Left ventricle myocardium superior (tissue), 1 donor: ENCODE measurements at places on chromosomes 11 and 22. TPM values are rescaled to one million over a fixed set of nuclear protein-coding genes. Genes with fewer than 3 reads are reported as not detected.

DNA sequence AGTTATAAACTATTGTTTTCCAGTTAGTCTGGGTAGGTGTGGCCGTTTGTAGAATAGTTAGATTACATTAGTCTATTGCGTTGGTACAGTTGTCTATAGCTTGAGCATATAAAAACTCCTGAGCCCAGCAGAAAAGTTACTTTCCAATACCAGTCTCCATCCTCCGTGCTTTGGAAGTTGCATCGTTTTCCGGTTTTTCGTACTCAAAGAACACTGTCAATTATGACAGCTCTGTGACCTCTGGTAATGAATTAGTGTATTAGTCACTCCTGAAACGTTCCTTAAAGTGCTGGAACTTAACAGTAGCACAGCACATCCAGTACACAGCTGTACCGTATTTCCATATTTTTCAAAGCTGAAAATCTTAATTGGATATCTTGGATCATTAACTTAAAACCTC lies 808 bp upstream of the MSANTD2 start:
- DNase-seq = no peak

- DNase-seq = no peak
Observed at GRCh38 chr22:47225931-47226633, 463.6 kb downstream of the TBC1D22A start.

SEPTIN3 gene
- 0.22 TPM for total RNA-seq

DNA sequence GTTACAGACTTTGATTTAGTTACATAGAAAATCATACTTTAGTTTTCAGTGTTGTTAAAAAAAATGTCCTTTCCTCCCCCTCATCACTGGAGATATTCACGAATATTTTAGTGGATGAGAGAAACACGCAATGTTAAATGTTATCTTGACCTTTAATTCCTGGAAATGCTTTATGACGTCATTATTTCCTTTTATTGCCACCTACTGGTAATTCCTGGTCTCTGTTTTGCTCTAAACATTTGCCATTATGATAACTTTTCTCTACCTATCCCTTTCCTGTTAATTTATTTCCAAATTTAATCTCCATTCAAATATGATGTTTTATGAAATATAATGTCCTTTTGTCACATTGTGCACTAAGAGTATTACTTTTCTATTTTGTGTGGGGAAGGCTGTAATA lies 770.6 kb downstream of the FAM181B start:
- DNase-seq = no peak

UBQLNL gene
- 0.17 TPM for total RNA-seq

DNA sequence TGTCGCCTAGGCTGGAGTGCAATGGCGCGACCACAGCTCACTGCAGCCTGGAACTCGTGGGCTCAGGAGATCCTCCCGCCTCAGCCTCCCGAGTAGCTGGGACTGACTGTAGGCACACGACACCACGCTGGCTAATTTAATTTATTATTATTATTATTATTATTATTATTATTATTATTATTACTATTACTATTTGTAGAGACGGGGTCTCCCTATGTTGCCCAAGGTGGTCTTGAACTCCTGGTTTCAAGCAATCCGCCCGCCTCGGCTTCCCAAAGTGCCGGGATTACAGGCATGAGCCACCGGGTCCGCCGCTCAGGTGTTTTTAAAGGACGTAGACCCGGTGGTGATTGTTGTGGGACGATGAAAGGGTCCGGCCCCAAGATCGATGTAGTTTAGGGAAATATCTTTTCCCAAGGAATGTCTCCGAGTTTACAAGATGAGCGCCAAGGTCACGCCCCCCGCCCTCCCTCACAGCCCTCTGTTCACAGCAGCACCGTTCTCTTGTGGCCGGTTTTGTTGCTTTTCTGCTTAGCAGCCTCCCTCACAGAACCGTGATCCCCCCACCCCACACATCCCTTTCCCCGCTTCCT lies 728 bp upstream of the POGLUT3 start:
- peak; percentile 25 for DNase-seq

MIOX gene
- total RNA-seq = not detected

GTF2H1 gene
- total RNA-seq = 26.6 TPM

DDTL gene
- total RNA-seq = 1.6 TPM

DNA sequence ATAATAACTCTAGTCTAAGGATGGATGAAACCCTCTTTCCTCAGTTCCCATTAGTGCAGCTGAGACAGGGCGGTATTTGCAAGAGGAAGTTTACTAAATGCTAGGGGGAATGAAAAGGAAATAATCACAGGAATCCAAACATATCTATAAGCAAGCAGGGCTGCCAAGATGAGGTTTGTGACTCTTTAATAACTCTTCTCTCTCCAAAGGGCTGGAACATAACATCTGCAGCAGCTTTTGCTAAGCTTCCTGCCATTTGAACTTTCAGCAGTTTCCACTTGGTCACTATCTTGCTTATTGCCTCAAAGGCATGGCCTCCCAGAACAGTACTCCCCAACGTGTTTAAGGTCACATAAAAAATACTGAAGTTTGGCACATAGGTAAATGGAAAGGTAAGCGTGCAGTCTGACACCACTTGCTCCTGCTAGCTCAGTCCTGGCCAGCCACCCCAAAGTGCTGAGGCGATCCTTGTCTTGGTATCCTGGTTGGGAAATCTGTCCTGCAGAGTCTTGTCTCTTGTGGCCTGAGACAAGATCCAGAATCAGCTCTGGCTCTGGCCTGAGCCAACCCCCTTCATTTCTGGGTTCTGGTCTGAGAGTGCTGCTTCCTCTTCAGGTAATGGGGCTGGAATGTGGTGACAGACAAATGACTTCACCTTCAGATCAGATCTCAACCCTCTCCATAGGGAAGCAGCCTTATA lies 81.8 kb downstream of the KCNC1 start:
- DNase-seq = no peak

DNA sequence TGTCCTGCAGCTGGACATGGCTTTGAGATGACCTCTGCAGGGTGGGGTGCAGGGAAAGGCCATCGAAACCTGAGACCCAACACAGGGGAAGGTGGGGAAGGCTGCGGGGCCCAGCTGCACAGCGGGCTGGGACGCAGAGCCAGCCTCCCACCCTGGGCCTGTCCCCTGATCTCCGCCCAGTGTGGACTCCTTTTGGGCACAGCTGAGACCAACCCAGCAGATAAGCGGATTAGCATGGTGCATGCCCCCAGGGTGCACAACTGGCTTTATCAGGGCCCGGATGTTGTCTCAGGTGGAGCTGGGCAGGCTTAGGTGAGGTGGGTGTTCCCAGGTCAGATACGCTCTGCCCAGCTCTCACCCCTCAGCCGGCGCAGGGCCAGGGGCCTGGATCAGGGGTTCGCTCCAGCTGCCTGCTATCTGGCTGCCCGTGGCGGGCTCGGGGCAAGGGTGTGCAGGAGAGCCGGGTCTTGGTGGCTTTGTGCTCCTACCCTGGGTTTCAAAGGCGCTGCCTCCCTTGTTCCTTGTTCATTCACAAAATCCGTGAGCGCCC lies 28.1 kb upstream of the MUC5AC start:
- DNase-seq = peak; percentile 12

DNA sequence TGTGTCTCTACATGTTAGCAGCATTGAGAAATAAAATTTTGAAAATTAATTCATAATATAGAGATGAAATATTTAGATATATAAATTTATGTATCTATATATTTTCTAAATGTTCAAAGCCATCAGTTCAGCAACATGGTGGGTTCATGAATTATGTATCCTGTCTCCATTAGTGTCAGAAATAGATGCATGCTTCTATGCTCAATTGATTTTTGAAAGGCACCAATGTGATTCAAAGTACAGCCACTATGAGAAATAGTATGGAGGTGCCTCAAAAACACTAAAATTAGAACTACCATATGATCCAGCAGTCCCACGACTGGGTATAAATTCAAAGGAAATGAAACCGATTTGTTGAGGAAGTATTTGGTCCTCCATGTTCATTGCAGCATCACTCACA lies 128.6 kb upstream of the SYN3 start:
- DNase-seq = no peak

C1QTNF5 gene
- 14.4 TPM for total RNA-seq

DNA sequence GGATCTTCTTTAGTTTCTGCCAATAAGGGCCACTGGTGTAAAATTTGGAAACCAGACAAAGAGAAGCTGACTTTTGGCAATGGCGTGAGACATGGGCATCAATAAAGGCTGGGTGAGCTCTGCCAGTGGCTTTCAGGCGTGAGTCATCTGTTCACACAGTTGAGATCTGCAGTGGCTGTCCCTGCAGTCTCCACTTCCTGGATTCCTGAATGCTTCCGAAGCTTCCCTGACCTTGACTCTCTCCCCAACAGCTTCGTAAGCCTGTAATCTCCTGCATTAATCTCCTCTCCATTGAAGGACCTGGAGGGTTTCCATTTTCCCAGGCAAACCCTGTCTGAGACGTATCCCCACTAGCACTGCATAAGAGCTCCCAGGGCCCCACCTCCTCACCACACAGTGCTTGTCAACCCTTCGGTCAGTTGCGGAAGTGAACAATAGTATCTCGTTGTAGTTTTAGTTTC lies 574.7 kb downstream of the TBC1D22A start:
- DNase-seq = no peak

GUCY1A2 gene
- total RNA-seq = 10.9 TPM

DNA sequence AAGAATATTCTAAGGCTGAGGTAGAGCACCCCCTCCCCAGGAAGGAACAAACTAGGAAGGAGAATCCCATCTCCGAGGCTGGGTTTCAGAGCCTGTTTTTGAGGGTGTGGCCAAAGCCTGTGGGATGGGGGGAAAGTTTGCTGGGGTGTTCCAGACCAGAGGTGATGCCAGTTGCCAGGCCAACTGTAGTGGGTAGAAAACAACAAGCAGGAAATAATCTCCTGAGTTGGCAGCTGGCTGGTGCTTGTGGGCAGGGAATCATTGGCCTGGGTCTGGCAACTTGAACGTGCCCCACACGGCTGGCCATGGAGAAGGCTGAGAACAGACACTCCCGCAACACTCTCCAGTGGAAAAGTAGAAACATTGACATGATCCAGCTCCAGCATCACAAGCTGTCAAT lies 385.6 kb downstream of the ETS1 start:
- no peak for DNase-seq

MYO7A gene
- total RNA-seq = 4.6 TPM

FGF19 gene
- total RNA-seq = not detected

DNA sequence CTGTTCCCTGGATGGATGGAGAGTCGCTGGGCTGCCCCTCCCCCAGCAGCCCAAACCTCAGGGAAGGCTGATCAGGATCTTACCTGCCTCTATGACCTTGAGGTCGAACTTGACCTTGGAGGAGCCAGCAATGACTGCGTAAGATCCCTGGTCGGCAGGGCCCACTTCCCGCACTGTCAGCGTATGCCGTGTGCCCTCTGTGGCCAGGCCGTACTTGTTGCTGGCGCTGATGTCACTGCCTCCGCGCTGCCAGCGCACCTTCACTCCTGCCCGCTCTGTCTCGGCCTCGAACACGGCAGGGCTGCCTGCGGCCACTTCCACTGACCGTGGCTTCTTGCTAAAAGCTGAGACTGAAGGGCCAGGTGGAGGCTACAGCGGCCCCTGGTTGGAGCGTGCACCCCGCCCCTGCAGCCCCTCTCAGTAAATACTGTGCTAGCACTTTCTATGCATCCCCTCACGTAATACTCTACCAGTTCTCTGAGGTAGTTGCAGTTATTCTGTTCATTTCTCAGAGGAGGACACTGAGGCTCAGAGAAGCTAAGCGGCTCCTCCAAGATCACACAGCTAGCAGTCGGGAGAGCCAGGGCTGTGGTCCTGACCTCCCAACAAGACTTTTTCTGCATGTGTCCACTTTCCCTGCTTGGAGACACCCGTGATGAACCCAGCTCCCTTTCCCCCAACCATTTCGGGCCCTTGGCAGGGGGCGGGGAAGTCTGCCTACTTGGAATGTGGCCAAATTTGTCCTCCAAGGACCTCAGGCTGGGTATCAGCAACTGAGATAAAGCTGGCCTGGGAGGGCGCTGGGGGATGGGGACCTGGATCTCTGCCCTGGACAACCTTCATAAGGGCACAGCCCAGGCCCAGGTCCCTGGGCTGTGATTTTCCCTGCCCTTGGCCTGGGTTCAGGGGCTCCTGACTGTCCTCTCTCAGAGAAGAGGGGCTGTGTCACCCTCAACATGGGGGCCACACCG lies 1.1 kb downstream of the MYBPC3 start:
- DNase-seq = peak; percentile 89

KDM4D gene
- total RNA-seq = 0.59 TPM

POTEH gene
- total RNA-seq = not detected

FAM181B gene
- 0.07 TPM for total RNA-seq

DNA sequence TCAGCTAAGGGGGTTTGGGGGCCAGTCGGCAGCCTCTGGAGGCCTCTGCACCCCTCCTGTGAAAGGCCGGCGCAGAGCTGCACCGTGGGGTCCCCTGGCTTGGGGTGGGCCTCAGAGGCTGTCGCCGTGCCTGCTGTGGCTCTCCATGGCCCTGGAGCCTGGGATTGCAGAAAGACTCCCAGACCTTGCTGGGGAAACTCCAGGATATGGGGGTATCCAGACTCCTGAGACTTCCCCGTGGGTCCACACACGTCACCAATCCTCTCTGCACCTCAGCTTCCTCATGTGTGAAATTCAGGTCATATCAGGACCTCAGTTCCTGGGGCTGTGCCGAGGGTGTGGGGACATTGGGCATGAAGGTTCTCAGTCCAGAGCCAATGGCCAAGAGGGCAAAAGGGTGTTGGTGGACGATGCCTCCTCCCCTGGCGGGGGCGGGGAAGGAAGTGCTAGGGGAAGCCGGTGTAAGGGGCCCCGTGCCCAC lies 97.1 kb downstream of the KCNQ1 start:
- no peak for DNase-seq

DNA sequence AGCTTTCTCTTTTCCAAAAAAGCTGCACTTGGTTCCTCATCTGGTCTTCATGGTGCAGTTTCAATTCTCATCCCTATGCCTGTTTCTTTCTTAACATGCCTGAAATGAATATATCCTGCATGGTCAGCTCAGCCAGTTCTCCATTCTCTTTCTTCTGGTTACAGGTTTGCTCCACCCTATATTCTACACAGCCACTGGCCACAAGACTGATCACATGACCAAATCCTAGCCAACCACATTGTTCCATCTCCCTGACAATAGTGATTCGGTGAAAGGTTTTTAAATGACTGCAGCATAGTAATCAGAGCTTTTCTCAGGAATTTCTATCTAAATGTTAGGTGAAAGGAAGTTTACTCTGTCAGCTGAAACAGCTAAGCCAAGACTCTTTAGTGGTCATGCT lies 891.4 kb downstream of the METTL15 start:
- no peak for DNase-seq

- DNase-seq = no peak
Observed at GRCh38 chr11:10657308-10658271, 36.0 kb downstream of the IRAG1 start.

GRCh38 chr11:112718483-112718882 lies 242.7 kb upstream of the NCAM1 start:
- no peak for DNase-seq
